Eye (tissue), 1 donor: ENCODE measurements at places on chromosomes 3 and 15.

- DNase-seq: no peak
Measured at GRCh38 chr3:33544126-33544525, 103.9 kb upstream of the UBP1 start.

DNA sequence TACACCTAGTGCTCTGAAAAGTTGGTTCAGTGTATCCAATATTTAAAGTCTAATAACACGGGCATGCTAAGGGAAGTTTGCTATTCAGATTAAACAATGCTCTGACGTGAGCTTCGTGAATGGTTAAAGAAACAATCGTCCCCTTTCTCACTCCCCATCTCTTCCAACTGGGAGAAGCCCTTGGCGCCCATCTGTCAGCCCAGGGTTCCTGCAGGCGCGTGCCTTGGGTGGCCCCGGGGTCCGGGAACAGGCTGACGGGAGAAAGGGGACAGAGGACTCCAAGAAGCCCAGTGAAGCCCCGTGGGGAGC, 413 bp downstream of the SEC22C start:
- DNase-seq: no peak

GRCh38 chr15:63712828-63713520, 115.8 kb downstream of the FBXL22 start:
- no peak for DNase-seq

DNA sequence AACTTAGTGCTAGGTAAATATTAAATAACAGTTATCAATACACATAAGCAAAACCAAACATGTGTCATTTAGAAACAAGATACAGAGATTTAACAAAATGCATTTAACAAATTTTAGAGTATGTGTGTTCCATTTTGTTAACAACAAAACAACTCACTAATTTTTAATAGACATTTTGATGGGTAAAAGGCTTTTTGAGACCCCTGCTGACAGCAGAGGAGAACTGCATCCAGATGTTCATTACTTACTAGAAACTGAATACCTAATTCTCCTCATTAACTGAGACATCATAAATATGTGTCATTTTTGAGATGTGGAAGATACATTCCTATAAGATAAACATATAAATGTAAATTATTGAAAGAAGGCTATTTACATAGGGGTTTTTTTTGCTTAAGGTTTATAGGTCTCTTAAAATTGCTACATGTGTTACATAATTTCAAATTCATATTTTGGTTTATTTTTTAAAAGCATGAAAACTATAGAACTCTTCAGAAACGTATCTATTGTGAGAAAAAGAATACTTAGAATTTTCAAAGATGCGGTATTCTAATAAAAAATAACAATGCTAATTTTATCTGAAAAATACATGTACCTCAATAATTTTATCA, 1009.8 kb downstream of the TUSC7 start:
- DNase-seq: peak; percentile 38

- DNase-seq: no peak
Measured at GRCh38 chr15:39396979-39397615, 183.8 kb upstream of the THBS1 start.

- DNase-seq: no peak
Measured at GRCh38 chr15:70258369-70259027, 160.8 kb upstream of the TLE3 start.

- no peak for DNase-seq
Measured at GRCh38 chr3:173410849-173411248, 13.3 kb downstream of the NLGN1 start.

DNA sequence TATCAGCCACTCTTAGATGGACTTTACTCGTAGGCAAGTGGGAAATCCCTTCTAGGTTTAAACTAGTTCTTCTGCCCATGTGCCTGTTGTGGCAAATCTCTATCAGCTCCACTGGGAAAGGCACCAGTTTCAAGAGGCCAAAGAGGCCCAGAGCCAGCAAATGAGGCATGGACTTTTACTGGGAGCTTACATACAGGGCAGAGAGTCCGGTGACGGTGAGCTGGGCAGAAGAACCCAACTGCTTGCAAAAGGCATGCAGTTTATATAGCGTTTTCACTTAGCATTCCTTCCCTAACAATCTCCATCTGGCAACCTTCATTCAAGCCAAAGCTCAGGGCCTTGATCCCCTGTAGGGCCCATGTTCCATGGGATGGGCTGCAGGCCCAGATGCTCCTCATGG, 93.0 kb upstream of the C3orf80 start:
- no peak for DNase-seq

DNA sequence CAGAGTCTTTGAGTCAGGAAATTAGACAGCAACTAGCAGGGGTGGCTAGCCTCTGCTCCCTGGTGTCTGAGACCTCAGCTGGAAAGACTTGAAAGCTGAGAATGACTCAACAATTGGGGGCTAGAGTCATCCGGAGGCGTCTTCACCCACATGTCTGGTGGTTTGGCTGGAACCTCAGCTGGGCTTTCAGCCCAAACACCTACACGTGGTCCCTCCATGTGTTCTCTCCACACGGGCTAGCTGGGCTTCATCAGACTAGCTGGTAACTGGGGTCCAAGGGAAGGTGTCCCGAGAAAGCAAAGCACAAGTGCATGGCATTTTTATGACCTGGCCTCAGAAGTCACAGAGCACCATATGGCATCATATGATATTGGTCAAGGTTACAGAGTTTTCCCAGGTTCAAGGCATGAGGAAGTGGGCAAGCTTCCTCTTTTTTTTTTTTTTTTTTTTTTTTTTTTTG, 19.9 kb upstream of the ABHD2 start:
- DNase-seq: no peak

DNA sequence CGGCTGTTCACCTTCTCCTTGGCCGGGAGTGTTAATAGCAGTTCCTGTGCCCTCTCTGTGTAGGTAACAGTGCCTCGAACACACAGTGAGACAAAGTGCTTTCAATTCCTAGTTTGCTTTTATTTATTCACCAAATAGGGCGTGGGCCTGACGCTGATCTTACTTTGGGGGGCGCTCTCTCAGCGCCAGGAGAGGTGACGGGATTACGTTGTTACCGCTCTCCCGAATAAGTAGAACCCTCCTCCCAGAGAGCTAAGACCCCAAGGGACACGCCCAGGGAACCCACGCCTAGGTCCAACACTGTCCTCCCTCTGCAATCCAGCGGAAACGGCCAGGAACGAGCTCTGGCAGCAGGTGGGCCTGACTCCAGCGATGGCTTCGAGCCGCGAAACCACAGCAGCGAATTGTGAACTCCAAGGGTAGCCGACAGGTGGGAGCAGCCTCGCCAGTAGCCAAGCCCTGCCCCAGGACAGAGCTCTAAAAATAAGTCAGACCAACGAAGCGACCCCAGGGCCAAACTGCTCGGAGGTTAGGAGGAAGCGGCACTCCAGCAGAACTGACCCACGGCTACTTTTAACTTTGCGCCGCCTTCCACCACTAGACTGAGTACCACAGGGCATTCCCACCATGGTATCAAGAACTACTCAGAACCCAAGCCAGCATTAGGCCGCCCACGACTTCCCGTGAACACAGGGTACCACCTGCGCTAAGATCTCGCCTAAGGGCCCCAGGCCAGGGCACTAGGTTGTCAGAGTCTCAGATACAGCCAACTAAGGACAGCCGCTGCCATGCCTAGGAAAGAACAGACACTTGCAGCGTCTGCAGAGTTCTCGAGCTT, 1.6 kb upstream of the SIN3A start:
- DNase-seq: peak; percentile 77

- DNase-seq: no peak
Measured at GRCh38 chr15:38377636-38378035, 76.3 kb upstream of the FAM98B start.

DNA sequence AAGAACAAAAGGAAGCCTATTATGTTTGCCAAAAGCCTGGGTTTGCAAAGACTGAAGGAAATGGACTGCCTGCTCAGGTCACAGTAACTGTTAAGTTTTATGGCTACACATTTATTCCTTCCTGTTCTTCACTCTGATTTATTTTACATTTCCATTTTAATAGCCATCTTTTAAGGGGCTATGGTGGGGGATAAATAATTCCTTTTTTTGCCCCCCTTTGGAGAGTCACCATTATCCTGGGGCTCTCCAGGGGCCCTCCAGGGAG, 53.5 kb upstream of the MYZAP start:
- DNase-seq: no peak

GRCh38 chr3:107813026-107813425, 277.8 kb downstream of the CD47 start:
- DNase-seq: no peak

- no peak for DNase-seq
Measured at GRCh38 chr3:32239307-32240158, 1.1 kb downstream of the CMTM8 start.

- no peak for DNase-seq
Measured at GRCh38 chr15:65630760-65631159, 9.0 kb downstream of the SLC24A1 start.

- no peak for DNase-seq
Measured at GRCh38 chr3:72914383-72914782, 26.5 kb downstream of the GXYLT2 start.

- DNase-seq: no peak
Measured at GRCh38 chr15:78597583-78597982, 23.2 kb downstream of the CHRNA3 start.

DNA sequence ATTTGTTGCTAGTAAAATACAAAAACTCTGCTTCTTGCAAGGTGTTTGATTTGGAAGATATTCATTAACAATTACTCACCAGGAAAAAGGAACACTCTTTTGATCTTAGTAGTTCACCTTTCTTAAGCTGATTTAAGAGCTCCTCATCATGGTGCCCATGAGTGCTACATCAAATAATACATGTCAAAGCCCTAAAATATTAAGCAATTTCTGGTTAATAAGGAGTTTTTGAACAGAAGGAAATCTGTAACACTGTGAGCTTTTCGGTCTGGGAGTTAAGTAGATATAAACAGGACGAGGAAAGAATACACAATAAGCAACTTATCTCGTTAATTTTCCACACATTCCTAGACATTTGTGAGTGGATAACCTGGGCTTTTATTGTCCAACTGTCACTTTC, 83.9 kb upstream of the DCBLD2 start:
- DNase-seq: no peak

DNA sequence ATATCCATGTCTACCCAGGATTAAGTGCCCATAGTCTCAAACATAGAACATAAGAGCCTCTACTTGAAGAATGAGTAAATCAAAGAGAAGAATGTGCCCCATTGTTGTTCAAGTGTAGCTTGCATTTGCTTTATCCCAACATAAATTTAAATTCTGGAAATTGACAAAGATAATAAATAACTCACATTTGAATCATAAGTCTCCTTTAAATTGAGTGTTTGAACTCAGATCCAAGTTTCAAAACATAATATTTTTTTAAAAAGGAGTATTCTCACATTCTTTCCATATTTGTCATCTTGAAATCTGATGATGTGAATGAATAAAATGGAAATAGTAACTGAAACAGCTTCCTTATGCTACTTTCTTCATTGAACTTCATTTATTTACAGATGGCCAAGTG, 135.2 kb downstream of the MECOM start:
- no peak for DNase-seq

DNA sequence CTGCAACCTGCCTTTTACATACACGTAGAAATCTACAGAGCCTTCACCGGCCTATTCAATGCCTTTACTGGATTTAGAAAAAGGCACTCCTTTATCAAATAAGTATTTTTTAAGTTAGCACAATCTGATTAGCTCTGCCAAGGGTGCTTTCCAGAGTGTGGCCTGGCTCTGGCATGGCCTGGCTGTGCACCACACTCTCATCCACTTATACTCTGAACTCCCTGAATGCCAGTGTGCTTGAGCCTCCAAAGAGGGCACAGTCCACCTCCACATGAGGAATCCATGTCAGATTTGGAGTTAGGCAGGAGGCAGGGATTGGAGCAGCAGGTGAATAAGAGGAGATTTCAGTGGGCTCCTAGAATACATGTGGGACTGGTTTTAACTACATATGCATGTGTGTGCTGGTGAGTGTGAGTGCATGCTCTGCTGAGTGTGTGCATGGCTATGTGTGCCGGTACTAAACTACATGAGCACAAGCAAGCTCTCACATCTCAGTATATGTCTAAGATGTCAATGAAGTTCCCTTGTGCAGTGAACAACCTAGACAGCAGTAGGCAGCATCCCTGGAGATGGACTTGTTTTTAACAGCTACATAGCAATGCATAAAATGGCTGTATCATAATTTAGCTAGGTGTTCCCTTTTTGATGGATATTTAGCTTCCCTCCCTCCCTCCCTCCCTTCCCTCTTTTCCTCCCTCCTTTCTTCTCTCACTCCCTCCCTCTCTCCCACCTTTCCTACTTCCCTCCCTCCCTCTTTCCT, 17.8 kb upstream of the ZFAND6 start:
- no peak for DNase-seq

DNA sequence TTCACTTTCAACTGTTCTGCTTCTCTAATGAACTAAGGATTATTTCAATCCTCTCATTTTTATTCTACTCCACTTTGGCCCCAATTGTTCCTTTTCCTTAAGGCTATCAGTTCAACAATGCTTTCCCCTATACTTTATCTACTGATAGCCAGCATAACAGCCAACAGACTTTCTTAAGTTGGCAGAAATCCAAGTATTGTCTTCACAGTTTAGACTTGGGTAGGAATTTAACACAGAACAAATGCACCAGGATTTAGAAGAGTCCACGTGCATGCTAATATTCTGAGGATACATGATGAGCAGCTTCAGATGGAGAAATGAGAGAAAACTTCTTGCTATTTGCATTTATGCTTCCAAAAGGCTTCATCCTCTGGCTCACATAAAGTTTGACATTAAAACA, 54.8 kb downstream of the FBN1 start:
- DNase-seq: no peak

DNA sequence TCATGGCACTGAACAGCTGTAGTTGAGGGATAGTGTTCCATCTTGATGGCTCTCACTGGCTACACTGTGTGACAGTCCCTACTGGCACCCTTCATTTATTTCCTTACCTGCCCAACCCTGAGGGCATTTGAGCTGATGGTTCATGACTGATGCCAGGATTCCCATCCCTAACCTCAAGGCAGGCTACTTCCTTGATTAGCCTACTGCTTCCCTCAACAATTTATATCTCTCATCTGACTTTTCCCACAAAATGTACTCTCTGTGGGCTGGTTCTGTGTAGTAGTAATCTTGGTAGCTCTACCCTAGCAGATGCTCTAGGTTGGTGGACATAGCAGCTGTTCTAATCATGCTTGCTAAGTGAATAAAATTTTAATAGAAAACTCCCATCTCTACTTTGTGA, 106.0 kb downstream of the THRB start:
- DNase-seq: no peak

- peak; percentile 48 for DNase-seq
Measured at GRCh38 chr3:165254812-165255211, 58.6 kb upstream of the SLITRK3 start.

DNA sequence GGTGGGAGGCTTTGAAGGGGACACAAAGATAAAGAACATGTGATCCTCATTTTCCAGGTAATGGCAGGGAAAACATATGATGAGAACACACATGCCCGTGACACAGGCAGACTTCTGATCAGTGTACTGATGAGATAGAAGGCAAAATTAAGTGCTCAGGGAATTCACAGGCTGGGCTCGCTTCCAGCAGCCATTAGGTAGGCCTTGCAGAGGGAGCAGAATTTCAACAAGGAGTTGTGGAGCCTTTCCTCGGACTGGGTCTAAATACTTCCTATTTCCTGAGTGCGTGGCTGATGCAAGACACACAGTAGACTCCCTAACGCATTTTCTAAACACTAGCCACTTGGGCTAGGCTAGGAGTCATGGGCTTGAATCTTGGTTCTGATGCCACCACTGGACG, 74.0 kb upstream of the ETV5 start:
- no peak for DNase-seq

GRCh38 chr3:102180280-102180931, 254.4 kb upstream of the ZPLD1 start:
- peak; percentile 66 for DNase-seq
